ENCODE measurements at places on chromosomes 2 and 18. TPM values are rescaled to one million over a fixed set of nuclear protein-coding genes. Genes with fewer than 3 reads are reported as not detected.

The FBXO36 gene
- total RNA-seq: 1.8 TPM

The BOLL gene
- not detected for total RNA-seq

- H3K4me1 ChIP-seq: no peaks in the 10 kb centered on the region
- H3K36me3 ChIP-seq: no peaks in the 10 kb centered on the region
- H3K27ac ChIP-seq: no peak overlapping the region
- H3K4me3 ChIP-seq: no peak overlapping the region
- no peaks in the 10 kb centered on the region for H3K27me3 ChIP-seq
Measured at GRCh38 chr18:356778-357177, 88.9 kb upstream of the THOC1 start.

DNA sequence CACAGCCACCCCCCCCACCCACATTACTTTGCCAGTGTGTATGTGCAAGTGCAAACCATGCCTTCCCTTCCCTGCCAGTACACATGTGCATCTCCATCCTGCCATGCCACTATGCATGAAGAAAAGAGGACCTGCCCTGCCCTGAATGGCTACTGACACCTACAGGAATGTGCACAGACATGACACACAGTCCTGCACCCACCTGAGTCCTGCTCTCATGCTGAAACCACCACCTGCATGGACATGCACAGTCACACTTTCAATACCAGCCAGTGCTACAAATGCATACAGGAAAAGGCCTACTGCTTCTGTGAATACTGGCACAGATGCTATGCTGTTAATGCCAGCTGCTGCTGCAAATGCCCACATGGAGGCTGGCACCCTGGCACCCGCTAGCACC is 334.4 kb upstream of the DLGAP1 start:
- no peak overlapping the region for H3K4me3 ChIP-seq
- no peak for DNase-seq
- no peak overlapping the region for H3K27ac ChIP-seq

DNA sequence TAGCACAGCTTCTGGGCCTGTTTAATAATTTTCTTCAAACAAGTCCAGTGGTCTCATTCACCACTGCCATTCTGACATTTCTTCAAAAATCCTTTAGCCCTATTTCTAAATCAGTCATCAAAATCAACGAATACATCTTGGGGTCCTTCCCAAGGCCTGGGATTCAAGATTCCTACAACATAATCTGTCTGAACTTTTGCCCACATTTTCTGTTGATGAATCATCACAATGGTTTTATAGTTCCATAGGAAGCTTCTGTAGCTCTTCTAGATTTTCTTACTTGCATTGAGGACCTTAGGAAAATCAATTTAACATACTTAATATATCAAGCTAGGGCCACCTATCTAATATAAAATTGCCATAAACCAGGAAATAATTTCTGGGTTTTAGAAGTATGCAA is 811.8 kb upstream of the ACVR2A start:
- no peak overlapping the region for H3K4me3 ChIP-seq
- no peak overlapping the region for H3K27ac ChIP-seq
- peaks cover 10% of the 10 kb centered on the region for H3K4me1 ChIP-seq
- H3K27me3 ChIP-seq: no peaks in the 10 kb centered on the region
- no peak for DNase-seq
- no peaks in the 10 kb centered on the region for H3K36me3 ChIP-seq

- no peak overlapping the region for H3K4me3 ChIP-seq
- no peak overlapping the region for H3K27ac ChIP-seq
- no peaks in the 10 kb centered on the region for H3K4me1 ChIP-seq
- DNase-seq: no peak
Measured at GRCh38 chr2:68447118-68447517, 20.0 kb downstream of the FBXO48 start.

- no peak overlapping the region for H3K27ac ChIP-seq
- DNase-seq: no peak
- H3K4me1 ChIP-seq: no peaks in the 10 kb centered on the region
- no peaks in the 10 kb centered on the region for H3K36me3 ChIP-seq
- no peak overlapping the region for H3K4me3 ChIP-seq
Measured at GRCh38 chr2:54725343-54726099, 2.1 kb downstream of the EML6 start.

GRCh38 chr2:181042706-181043105 is 62.3 kb downstream of the UBE2E3 start:
- no peak for DNase-seq
- peaks cover 3% of the 10 kb centered on the region for H3K4me1 ChIP-seq
- no peak overlapping the region for H3K27ac ChIP-seq
- H3K27me3 ChIP-seq: no peaks in the 10 kb centered on the region
- no peak overlapping the region for H3K4me3 ChIP-seq
- H3K36me3 ChIP-seq: no peaks in the 10 kb centered on the region

- H3K36me3 ChIP-seq: no peaks in the 10 kb centered on the region
- H3K4me1 ChIP-seq: no peaks in the 10 kb centered on the region
- DNase-seq: no peak
- no peaks in the 10 kb centered on the region for H3K27me3 ChIP-seq
- no peak overlapping the region for H3K27ac ChIP-seq
Measured at GRCh38 chr2:16166327-16166981, 226.1 kb downstream of the MYCN start.

DNA sequence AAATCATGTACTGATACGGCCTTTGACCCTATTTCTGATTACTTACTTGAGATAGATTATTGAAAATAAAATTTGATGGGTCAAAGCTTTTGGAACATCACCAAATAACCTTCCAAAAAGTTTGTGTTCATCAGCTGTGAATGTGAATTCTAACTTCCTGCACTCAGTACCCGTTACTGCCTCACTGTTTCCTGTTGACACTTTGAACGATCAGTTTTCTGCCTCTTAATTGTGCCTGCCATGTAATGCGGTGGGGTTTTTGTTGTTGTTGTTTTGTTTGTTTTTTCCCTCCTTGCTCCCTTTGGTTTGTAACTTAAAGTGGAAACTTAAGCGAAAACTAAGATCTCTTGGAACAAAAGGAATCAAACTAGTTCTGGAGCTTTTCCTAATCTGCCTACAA is 18.9 kb downstream of the ATG16L1 start:
- H3K4me3 ChIP-seq: no peak overlapping the region
- no peak for DNase-seq
- H3K27me3 ChIP-seq: no peaks in the 10 kb centered on the region
- no peak overlapping the region for H3K27ac ChIP-seq
- H3K4me1 ChIP-seq: peaks cover 17% of the 10 kb centered on the region

- H3K27ac ChIP-seq: no peak overlapping the region
- no peak overlapping the region for H3K4me3 ChIP-seq
- no peaks in the 10 kb centered on the region for H3K4me1 ChIP-seq
- peak; percentile 71 for DNase-seq
- H3K36me3 ChIP-seq: no peaks in the 10 kb centered on the region
Measured at GRCh38 chr2:240149943-240150784, 9.7 kb upstream of the OTOS start.

- no peak overlapping the region for H3K4me3 ChIP-seq
- no peaks in the 10 kb centered on the region for H3K4me1 ChIP-seq
- no peaks in the 10 kb centered on the region for H3K27me3 ChIP-seq
- DNase-seq: no peak
Measured at GRCh38 chr2:88011011-88011410, 5.3 kb downstream of the RNU2-63P start.

GRCh38 chr2:36423172-36423571 is 67.6 kb downstream of the CRIM1 start:
- H3K27ac ChIP-seq: no peak overlapping the region
- no peak overlapping the region for H3K4me3 ChIP-seq
- H3K36me3 ChIP-seq: no peaks in the 10 kb centered on the region
- H3K4me1 ChIP-seq: no peaks in the 10 kb centered on the region

All from pancreas (tissue), 10 donors.